ENCODE measurements at places on chromosomes 11 and 22. TPM values are rescaled to one million over a fixed set of nuclear protein-coding genes. Genes with fewer than 3 reads are reported as not detected.

DNA sequence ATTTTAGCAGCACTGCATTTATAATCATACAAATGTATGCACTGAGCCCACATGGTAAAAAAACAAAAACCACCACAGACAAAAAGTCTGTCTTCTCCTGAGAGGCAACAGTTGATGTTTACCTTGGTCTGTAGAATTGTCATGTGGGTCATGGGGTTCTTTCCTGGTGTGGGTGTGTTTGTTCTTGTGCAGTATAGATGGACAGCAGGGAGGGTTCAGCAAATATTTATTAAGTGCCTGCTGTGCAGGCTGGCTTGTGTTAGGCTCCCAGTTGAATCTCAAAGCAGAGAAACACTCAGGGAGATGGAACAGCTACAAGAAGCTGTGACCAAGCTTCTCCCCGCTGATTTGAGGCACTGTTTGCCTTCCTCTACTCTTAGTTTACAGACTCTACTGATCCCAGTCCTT lies 82.2 kb downstream of the PISD start:
- peaks cover 45% of the 10 kb centered on the region for H3K36me3 ChIP-seq
- H3K4me3 ChIP-seq, result no peak overlapping the region
- peak overlapping the region; percentile 53 for H3K27ac ChIP-seq
- H3K27me3 ChIP-seq, result no peaks in the 10 kb centered on the region

DNA sequence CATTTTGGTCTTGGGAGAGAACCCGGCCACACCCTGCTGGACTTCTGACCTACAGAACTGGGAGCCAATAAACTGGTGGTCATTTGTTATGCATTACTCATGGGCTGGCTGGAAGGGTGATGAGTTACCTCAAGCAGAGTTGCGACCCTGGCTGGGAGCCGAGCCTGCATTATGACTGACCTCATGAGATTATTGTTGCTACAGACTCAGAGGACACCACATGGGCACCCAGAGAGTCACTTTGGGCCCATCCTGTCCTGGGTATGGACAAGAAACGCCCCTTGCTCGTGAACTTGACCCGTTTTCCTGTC lies 531.7 kb downstream of the TBC1D22A start:
- no peaks in the 10 kb centered on the region for H3K27me3 ChIP-seq
- no peak for DNase-seq
- no peak overlapping the region for H3K27ac ChIP-seq
- H3K36me3 ChIP-seq, result no peaks in the 10 kb centered on the region

GRCh38 chr11:109564241-109564640 lies 142.3 kb downstream of the C11orf87 start:
- H3K4me3 ChIP-seq, result no peak overlapping the region
- no peak for DNase-seq
- no peak overlapping the region for H3K27ac ChIP-seq
- H3K27me3 ChIP-seq, result no peaks in the 10 kb centered on the region
- H3K36me3 ChIP-seq, result no peaks in the 10 kb centered on the region

DNA sequence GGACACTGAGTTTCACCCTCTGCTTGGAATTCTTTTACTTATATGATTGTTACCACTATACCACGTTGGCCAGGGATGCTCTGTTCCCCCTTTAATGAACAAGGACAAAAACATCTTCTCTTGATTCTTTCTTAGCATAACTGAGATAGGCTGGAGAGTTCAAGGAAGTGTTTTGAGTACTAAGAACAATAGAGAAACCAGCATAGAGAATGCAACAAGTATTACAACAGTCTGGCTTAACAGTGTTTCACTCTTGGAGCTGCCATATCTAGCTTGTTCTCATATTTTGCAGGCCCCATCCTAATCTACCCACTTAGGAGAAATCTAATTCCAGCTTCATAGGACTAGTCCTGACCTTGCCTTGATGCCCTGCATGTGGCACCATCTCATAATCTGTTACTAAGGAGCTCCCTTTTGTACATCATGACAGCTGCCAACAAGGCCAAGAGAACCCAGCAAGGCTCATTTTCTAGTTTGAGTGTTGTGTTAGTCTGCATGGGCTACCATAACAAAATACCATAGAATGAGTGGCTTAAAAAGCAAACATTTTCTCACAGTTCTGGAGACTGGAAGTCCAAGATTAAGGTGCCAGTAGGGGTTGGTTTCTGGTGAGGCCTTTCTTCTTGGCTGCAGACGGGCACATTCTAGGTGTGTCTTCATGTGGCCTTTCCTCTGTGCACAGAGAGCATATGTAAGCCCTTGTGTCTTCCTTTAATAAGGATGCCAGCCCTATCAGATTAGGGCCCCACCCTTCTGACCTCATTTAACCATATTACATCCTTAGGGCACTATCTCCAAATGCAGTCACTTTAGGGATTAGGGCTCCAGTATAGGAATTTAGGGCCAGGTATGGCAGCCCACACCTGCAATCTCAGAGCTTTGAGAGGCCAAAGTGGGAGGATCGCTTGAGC lies 37.8 kb downstream of the PACS1 start:
- H3K4me3 ChIP-seq, result peak overlapping the region; percentile 47
- no peak for DNase-seq
- H3K4me1 ChIP-seq, result peaks cover 81% of the 10 kb centered on the region
- no peaks in the 10 kb centered on the region for H3K27me3 ChIP-seq

Gene OR56A1
- total RNA-seq, result not detected

DNA sequence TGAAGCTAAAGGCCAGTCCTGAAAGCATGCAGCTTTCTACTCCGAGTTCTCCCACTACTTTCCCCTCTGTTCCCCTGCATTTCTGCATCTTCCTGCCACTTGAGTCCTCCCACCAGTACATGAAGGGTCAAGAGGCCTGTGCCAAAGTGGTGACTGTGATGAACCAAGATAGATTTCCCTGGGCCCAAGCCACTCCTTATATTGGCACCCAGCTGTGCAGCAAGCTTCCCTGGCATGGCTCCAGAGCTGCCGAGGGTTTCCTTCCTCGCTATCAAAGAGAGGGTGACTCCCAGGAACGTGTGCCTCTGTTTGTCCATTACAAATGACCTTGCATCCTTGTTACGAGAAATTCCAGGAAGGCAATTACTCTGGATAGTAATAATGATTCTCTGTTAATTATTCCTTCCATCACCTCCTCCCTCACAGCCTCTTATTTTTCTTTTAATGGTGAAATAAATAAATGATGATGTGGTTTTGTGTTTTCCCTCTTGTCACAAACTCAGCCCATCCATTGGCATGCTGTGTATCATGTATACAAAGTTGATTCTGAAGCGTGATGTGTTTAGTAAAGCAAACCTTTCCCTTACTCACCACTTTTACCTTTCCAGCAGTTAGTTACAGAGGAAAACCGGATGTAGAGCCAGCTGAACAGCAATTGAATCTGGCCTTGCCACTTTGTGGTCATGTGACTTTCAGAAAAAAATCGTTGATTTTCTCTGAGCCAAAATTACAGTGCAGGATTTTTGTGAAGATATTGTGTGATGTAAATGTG lies 8.3 kb downstream of the SRSF8 start:
- no peaks in the 10 kb centered on the region for H3K27me3 ChIP-seq
- peaks cover 16% of the 10 kb centered on the region for H3K36me3 ChIP-seq
- no peak for DNase-seq
